ENCODE measurements at places on chromosomes 11 and 22. TPM values are rescaled to one million over a fixed set of nuclear protein-coding genes. Genes with fewer than 3 reads are reported as not detected.

GRCh38 chr22:23216461-23217170 is 36.3 kb downstream of the BCR start:
- no peak for DNase-seq

Gene POU2AF1
- not detected for total RNA-seq

DNA sequence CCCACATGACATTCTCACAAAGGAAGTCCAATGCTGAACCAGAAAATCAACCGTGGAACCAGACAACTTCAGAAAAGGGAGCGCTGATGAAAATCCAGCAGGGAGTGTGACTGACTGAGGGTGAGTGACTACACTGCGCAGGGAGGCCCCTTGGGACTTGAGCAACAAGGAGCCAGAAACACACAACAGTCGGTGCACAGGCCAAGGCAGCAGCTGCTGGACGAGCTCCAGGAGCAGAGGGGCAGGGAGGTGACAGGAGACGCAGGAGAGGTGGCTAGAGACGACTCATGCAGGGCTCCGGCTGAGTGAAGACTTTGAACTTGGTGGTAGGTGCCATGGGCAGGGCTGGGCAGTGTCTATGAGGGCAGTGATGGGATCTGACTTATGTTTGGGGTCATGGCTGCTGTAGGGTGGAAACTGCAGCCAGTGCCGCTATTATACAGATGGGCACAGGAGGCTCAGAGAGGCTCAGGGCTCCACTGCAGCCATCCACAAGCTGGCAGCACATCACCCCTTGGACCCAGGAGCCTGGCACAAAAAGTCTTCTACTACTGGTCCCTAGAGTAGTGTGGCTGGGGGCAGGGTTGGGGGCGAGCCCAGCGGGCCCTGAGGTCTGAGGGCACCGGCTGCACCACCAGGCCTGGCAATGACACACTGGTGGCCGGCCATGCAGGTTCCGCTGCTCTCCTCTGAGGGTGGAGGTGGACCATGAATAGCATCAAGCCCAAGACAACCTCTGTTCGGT is 10.3 kb upstream of the FADD start:
- DNase-seq: no peak

- no peak for DNase-seq
Measured at GRCh38 chr11:100671471-100671870, 15.6 kb upstream of the ARHGAP42 start.

Gene SOX6
- total RNA-seq: 3.0 TPM

- peak; percentile 89 for DNase-seq
Measured at GRCh38 chr11:114295676-114296604, at the start of gene NNMT. NNMT (plus strand) TSS chr11:114296399; CDS start chr11:114296557, 158 bp downstream.

- peak; percentile 14 for DNase-seq
Measured at GRCh38 chr11:108019870-108020540, 11.3 kb downstream of the CUL5 start.

- DNase-seq: no peak
Measured at GRCh38 chr11:9109858-9110731, 18.7 kb upstream of the SCUBE2 start.

DNA sequence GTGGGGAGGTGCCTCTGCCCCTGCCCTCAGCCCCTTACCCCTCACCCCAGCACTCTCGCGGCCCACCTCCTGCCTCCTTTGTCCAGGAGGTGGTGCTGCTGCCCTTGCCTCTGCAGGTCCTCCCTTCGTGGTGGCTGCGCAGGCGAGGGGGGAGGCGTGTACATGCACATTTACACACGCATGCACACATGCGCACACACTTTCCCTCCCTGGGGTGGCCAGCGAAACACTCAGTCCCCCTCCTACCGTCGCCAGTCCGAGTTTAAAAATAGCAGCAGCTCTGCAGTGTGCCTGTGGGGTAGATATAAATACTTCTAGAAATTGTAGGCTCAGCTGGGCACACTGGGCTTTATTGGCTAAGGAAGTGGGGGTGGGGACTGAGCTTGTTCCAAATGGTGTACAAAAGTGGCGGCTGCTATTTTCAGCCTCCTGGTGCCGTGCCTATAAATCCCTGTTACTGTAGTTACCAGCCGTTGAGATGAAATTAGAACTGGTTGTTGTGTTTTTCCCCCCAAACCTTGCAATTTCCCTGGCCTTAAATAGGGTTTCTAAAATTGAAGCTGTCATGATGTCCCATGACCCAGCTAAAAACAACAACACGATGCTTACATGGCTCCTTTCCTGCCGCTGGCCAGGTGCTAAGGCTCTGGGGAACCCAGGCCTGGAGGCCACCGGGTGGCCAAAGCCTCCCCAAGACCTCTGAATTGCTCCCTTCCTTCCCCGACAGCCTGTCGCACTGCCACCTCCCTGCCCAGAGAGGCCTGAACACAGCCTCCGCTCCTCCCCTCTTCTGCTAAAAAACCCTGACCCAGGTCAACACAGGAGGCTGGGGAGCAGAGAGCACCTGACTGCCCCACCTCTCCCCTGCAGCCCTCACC is 12.4 kb downstream of the PICK1 start:
- DNase-seq: peak; percentile 38

Gene IGLL1
- total RNA-seq: not detected

DNA sequence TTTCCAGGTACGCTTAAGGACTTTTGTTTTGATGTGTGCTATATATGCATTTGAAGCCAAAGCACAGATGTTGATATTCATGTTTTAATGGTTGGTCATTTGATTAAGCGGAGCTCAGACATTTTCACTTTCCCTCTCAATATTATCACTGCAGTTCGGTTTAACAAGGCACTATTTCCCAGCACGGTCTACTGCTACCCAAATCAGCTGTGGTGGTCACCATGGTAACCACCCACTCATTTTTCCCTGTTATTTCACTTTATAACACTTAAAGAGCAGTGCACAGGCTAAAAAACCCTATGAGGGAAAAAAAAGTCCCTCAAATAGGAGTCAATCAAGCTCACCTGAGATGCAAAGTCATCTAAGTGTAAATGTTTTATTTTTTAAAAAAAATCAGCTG is 439.6 kb upstream of the CCDC90B start:
- peak; percentile 25 for DNase-seq

Gene LDHAL6A
- not detected for total RNA-seq

Gene BRSK2
- total RNA-seq: not detected

- DNase-seq: no peak
Measured at GRCh38 chr22:20536590-20537324, 29.3 kb downstream of the MED15 start.

Gene SCGB1C1
- not detected for total RNA-seq

- no peak for DNase-seq
Measured at GRCh38 chr11:1219834-1220815, 2.7 kb upstream of the MUC5B start.

GRCh38 chr22:19719488-19720021 is 3.8 kb upstream of the GP1BB start:
- DNase-seq: no peak

Gene GDPD4
- not detected for total RNA-seq

DNA sequence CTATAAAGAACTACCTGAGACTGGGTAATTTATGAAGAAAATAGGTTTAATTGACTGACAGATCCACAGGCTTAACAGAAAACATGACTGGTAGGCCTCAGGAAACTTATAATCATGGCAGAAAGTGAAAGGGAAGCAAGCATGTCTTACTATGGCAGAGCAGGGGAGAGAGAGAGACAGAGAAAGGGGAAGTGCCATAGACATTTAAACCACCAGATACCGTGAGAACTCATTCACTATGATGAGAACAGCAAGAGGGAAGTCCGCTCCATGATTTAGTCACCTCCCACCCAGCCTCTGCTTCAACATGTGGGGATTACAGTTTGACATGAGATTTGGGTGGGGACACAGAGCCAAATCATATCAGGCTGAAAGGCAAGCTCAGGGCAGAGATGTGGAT is 327.1 kb upstream of the DDI1 start:
- DNase-seq: no peak

DNA sequence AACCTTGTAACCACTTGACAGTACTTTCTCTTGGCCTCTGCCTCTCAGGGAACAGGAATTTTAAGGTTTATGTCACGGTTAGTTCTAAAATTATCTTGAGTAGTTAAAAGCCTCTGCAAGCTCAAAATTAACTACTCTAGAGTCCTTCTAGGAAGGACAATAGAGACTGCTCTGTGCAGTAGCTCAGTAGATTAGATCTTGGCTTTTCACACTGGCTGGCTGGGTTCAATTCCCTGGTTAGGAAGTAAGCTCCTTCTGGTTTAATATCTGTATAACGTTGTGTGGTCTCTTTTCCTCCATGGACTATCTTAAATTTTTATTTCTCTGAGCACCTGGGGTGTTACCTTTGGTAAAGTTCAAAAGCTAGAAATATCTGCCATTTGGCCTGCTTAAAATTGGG is 109.2 kb downstream of the AASDHPPT start:
- DNase-seq: no peak

GRCh38 chr11:68116974-68117373 is 4.2 kb downstream of the CHKA start:
- no peak for DNase-seq

DNA sequence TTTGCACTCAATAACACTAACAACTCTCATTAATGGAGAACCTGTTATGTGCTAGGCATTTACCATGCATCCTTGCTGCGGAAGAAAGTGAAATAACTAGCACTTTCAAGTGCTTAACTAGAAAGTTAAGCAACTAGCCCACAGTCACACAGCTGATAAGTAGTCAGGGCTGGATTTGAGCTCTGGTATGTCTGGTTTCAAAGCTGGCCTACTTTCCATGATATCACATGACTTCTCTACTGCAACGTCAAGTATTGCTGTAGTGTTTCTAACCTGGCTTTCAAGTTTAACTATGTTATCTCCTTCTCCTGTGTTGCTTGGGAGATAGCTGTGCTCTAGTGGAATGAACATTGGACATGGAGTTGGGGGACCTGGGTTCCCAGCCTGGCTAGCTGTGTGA is 12.1 kb downstream of the SLC15A3 start:
- DNase-seq: no peak

Gene MTCH2
- total RNA-seq: 119 TPM

DNA sequence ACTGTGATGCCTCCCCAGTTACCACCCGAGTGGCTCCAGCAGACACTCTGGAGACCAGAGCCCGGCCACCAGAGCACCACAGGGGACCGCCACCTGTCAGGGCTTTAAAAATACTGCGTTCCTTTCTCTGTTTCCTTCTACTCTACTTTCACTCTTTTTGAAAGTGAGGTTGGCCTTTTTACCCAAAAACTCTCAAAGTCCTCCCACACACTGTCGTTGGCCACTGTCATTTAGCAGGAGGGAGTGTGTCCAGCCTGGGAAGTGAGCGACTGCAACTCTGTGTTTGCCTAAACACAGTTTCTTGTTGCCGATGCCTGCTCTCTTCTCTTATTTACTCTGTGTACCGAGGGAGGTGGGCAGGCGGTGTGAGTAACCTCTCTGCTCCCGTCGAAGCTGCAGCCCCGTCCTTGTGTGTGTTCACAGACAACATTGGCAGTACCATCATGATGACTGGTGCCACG is 90.8 kb upstream of the CLDN5 start:
- no peak for DNase-seq

Gene KDELR3
- 18.5 TPM for total RNA-seq

- DNase-seq: no peak
Measured at GRCh38 chr22:23180893-23181720, 798 bp downstream of the BCR start.

Gene TRIOBP
- total RNA-seq: 45.3 TPM

Gene KCTD17
- total RNA-seq: 20.6 TPM

GRCh38 chr11:129023968-129024676 is 81.5 kb upstream of the TP53AIP1 start:
- peak; percentile 2 for DNase-seq

GRCh38 chr22:22683668-22684361 is 39.4 kb downstream of the GGTLC2 start:
- DNase-seq: no peak

GRCh38 chr11:25566298-25567200 is 765.4 kb upstream of the ANO3 start:
- no peak for DNase-seq

GRCh38 chr11:111798279-111798678 is 32.1 kb upstream of the PPP2R1B start:
- DNase-seq: no peak

- peak; percentile 58 for DNase-seq
Measured at GRCh38 chr22:50529897-50530579, at the start of gene TYMP. TYMP (minus strand) TSS chr22:50530012; CDS start chr22:50529709, 303 bp downstream.

- peak; percentile 58 for DNase-seq
Measured at GRCh38 chr22:19568337-19569275, 44.4 kb upstream of the CLDN5 start.

GRCh38 chr22:38205261-38206128 is 3.7 kb downstream of the MAFF start:
- no peak for DNase-seq

GRCh38 chr22:42997582-42998090 is 17.3 kb downstream of the PACSIN2 start:
- no peak for DNase-seq

DNA sequence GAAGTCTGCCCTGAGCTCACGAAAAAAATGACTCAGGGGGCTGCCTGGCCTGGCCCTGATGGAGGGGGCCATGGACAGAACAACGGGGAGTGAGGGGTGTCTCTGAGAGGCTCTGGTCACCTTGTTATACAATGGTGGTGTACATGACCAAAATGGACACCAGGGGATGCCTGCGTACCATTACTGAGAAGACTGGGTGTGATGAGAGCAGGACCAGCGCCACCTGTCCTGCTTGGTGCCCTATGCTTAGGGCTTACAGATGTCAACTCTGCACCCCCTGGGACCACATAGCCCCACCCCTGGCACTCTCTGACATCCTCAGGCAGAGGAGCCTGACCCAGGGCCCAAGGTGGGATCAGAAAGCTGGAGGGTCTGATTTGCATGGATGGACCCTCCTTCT is 104.8 kb downstream of the ZNF280B start:
- DNase-seq: no peak

- DNase-seq: no peak
Measured at GRCh38 chr11:8787372-8787771, 104.8 kb downstream of the RPL27A start.

Gene LRRN4CL
- 0.98 TPM for total RNA-seq

DNA sequence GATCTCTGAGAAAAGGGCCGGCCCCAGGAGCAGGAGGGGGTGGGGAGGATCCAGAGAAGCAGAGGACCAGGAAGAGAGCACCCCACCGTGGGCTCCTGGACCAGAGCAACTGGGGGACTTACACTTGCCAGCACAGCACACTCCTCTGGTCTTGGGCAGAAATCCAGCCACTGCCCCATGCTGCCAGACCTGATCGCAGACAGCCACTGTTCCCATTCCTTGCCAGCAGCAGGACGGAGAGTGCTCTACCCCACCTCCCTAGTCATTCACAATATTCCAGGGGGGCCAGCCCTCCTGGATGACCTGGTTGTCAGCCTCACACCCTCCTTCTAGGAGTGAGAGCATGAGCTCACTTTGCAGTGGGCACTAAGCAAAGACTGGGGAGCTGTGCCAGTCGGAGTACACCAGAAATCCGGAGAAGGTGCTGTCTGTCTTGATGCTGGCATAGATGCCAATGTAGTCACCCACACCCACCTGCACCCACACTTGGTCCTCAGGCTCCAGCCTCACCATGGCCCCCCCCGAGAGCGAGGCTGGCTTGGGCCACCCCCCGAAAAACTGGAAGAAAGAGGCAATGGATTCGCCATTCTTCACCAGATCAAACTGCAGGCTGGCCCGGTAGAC is 1.6 kb downstream of the C1QTNF5 start:
- peak; percentile 38 for DNase-seq

All from Daoy (cell line).